Adrenal gland (tissue), 19 donors: ENCODE measurements at places on chromosomes 1 and 21.

GRCh38 chr1:160258177-160258798 lies 4.1 kb downstream of the DCAF8 start:
- no peaks in the 10 kb centered on the region for H3K36me3 ChIP-seq
- no peak for DNase-seq
- no peak overlapping the region for H3K4me3 ChIP-seq
- H3K27me3 ChIP-seq = no peaks in the 10 kb centered on the region

- H3K27ac ChIP-seq = no peak overlapping the region
- H3K4me1 ChIP-seq = no peaks in the 10 kb centered on the region
- H3K36me3 ChIP-seq = no peaks in the 10 kb centered on the region
- no peak for DNase-seq
These were observed 217.6 kb downstream of the POTED start for GRCh38 chr21:13827201-13827600.

DNA sequence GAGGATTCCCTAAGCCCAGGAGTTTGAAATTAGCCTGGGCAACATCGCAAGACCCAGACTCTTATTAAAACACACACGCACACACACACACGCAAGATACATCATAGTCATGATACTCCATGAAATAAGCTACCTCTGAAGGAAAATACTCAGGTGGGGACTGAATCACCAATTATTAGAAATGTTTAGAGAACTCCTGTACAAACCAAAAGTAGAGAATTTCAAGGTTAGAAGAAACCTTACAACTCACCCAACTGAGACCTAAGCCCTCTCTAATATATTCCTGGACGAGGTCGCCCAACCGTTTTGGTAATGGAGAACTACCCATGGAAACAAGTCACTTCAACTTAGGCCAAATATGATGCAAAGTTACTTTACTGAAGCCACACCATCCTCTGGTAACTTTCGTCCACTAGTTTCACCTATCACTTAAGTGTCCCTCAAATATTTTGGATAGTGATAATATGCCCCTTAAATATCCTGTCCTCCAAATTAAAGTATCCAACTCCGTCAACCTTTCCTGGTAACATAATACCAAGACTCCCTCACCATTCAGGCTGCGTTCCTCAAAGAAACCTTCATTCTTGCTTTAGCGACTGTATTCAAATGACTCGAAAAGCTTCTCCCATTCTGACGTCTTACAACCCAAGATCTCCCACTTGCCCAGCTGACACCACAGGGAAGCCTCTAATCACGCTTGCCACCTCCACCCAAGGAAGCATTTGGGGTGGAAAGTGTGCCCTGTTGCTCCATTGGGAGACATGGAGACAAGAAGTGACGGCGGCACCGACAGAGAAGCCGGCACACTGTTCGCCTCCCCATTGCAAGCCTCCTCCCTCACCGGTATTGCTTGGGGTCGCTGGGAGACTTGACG lies 856 bp downstream of the NRDC start:
- DNase-seq = peak; percentile 67
- no peaks in the 10 kb centered on the region for H3K27me3 ChIP-seq
- peak overlapping the region; percentile 98 for H3K27ac ChIP-seq
- H3K4me1 ChIP-seq = peaks cover 18% of the 10 kb centered on the region

- peak; percentile 37 for DNase-seq
- H3K4me1 ChIP-seq = peaks cover 26% of the 10 kb centered on the region
- H3K4me3 ChIP-seq = peak overlapping the region; percentile 60
- peak overlapping the region; percentile 48 for H3K27ac ChIP-seq
- no peaks in the 10 kb centered on the region for H3K27me3 ChIP-seq
These were observed 889 bp upstream of the CCNL2 start for GRCh38 chr1:1399872-1400575.

- DNase-seq = no peak
- no peaks in the 10 kb centered on the region for H3K36me3 ChIP-seq
- no peak overlapping the region for H3K27ac ChIP-seq
- H3K4me3 ChIP-seq = no peak overlapping the region
- H3K27me3 ChIP-seq = no peaks in the 10 kb centered on the region
These were observed 75.5 kb downstream of the VPS13D start for GRCh38 chr1:12305377-12305776.

GRCh38 chr1:214700437-214700836 lies 97.4 kb downstream of the CENPF start:
- H3K4me3 ChIP-seq = no peak overlapping the region
- DNase-seq = no peak
- no peaks in the 10 kb centered on the region for H3K36me3 ChIP-seq
- no peak overlapping the region for H3K27ac ChIP-seq
- no peaks in the 10 kb centered on the region for H3K27me3 ChIP-seq

DNA sequence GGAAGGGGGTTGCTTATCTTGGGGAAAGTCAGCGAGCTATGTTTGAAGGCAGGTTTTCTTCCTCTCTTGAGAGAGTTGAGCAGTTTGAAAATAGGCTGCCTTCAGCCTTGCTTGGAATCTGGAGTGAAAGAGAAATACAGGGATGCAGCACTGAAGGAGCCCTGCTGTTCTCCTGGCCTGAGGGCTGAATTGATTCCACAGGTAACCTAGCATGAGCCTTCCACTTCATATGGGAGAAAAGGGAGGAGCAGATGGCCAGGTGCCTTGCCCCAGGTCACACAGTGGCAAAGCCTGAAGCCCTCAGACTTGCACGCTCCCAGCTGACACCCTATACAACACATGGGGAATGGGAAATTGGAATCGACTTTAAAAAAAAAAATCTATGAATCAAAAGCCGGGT lies 88.0 kb upstream of the WLS start:
- DNase-seq = no peak

GRCh38 chr1:169890761-169891538 lies 2.7 kb downstream of the SCYL3 start:
- H3K27ac ChIP-seq = no peak overlapping the region
- no peak for DNase-seq
- H3K4me3 ChIP-seq = no peak overlapping the region

DNA sequence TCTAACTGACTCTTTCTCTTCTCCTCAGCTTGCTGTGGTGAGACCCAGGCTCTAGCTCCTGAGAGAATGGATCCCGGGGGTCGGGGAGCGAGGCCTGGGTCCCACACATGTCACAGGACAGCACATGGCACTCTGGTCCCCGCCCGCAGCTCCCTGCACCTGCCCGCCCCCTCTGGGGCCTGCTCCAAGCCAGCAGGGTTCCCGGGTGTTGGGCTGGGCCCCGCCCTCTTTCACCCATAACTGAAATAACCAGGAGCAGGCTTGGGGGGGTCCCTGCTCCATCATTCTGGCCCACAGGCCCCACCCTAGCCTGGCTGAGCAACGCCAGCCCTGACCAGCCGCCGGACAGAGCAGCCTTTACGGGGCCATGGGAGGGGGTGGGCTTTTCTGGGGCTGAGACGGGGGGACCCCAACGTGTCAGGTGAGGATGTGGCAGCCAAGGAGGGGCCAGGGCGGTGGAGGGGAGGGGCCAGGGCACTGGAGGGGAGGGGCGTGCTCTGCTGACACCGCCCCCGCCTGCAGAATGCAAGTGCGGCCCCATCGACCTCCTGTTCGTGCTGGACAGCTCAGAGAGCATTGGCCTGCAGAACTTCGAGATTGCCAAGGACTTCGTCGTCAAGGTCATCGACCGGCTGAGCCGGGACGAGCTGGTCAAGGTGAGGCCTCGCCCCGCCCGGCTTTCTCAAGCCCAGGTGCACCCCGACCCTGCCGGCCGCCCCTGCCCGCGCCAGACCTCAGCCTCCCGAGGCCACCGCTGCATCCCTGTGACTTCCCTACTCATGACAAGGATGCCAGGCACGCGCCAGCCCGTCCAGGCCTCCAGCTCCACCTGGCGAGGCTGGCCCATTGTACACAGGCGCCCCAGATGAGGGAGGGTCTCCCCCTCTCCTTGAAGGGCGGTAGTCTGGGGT lies 19.4 kb downstream of the COL6A1 start:
- H3K4me3 ChIP-seq = no peak overlapping the region
- no peaks in the 10 kb centered on the region for H3K36me3 ChIP-seq
- H3K27me3 ChIP-seq = no peaks in the 10 kb centered on the region
- no peaks in the 10 kb centered on the region for H3K4me1 ChIP-seq
- peak; percentile 42 for DNase-seq

DNA sequence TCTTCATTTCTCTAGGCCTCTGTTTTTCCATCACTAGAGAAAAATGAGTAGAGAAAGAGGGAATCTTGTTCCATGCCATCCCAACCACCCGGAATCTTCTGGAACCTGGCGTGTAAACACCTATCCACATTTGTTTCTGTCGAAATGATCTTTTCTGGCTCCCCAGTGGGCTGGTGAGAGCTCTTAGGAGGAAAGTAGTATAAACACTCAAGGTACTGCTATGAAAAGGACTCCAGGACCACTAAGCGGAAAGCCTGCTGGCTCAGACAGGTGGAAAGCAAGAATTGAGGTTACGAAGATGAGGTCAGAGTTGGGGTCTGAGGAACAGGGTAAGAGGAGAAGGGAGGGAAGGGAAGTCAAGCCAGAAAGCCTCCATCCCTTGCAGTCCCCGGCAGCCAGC lies 90.8 kb downstream of the PLXNA2 start:
- H3K27ac ChIP-seq = no peak overlapping the region
- H3K36me3 ChIP-seq = no peaks in the 10 kb centered on the region
- no peaks in the 10 kb centered on the region for H3K27me3 ChIP-seq
- no peak overlapping the region for H3K4me3 ChIP-seq

GRCh38 chr1:186152620-186153239 lies 222.3 kb downstream of the TPR start:
- no peaks in the 10 kb centered on the region for H3K27me3 ChIP-seq
- no peak for DNase-seq
- H3K4me3 ChIP-seq = no peak overlapping the region
- H3K27ac ChIP-seq = no peak overlapping the region

GRCh38 chr1:48019714-48020315 lies 22.6 kb upstream of the TRABD2B start:
- no peaks in the 10 kb centered on the region for H3K27me3 ChIP-seq
- H3K4me1 ChIP-seq = no peaks in the 10 kb centered on the region
- no peak for DNase-seq
- no peaks in the 10 kb centered on the region for H3K36me3 ChIP-seq
- no peak overlapping the region for H3K4me3 ChIP-seq

- no peaks in the 10 kb centered on the region for H3K4me1 ChIP-seq
- no peak overlapping the region for H3K27ac ChIP-seq
- no peaks in the 10 kb centered on the region for H3K36me3 ChIP-seq
- H3K4me3 ChIP-seq = no peak overlapping the region
- H3K27me3 ChIP-seq = no peaks in the 10 kb centered on the region
These were observed 10.8 kb upstream of the MYOC start for GRCh38 chr1:171663036-171663853.

DNA sequence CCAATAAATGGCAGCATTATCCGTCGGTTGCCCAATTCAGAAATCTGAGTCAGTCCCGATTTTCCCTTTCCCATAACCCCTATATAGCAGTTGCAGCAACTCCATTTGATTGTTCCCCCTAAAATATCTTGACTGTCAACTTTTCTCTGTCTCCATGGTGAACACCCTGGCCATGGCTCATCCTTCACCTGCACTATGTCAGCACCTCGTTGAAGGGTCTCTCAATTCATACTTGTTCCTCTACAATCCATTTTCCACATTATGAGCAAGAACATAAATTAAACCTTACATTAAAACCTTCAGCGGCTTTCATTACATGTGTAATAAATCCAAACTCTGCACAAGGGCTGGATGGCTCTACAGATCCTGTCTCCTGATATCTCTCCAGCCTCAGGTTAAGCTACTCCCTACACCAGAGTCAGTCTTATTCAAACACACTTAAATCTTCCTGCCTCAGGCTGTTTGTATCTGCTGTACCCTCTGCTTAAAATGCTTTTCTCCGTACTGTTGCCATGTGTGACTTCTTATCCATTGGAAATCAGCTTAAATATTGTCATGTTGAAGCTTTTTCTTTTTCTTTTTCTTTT lies 87.3 kb downstream of the BACH1 start:
- H3K4me3 ChIP-seq = no peak overlapping the region
- no peak for DNase-seq
- no peaks in the 10 kb centered on the region for H3K4me1 ChIP-seq
- H3K36me3 ChIP-seq = no peaks in the 10 kb centered on the region
- no peaks in the 10 kb centered on the region for H3K27me3 ChIP-seq
- H3K27ac ChIP-seq = no peak overlapping the region

GRCh38 chr1:227786673-227787512 lies 28.6 kb upstream of the PRSS38 start:
- peak; percentile 45 for DNase-seq
- H3K27ac ChIP-seq = no peak overlapping the region
- no peaks in the 10 kb centered on the region for H3K36me3 ChIP-seq

- peaks cover 41% of the 10 kb centered on the region for H3K4me1 ChIP-seq
- no peaks in the 10 kb centered on the region for H3K36me3 ChIP-seq
- H3K4me3 ChIP-seq = no peak overlapping the region
- DNase-seq = peak; percentile 73
These were observed 42.5 kb downstream of the CNST start for GRCh38 chr1:246608616-246609376.

DNA sequence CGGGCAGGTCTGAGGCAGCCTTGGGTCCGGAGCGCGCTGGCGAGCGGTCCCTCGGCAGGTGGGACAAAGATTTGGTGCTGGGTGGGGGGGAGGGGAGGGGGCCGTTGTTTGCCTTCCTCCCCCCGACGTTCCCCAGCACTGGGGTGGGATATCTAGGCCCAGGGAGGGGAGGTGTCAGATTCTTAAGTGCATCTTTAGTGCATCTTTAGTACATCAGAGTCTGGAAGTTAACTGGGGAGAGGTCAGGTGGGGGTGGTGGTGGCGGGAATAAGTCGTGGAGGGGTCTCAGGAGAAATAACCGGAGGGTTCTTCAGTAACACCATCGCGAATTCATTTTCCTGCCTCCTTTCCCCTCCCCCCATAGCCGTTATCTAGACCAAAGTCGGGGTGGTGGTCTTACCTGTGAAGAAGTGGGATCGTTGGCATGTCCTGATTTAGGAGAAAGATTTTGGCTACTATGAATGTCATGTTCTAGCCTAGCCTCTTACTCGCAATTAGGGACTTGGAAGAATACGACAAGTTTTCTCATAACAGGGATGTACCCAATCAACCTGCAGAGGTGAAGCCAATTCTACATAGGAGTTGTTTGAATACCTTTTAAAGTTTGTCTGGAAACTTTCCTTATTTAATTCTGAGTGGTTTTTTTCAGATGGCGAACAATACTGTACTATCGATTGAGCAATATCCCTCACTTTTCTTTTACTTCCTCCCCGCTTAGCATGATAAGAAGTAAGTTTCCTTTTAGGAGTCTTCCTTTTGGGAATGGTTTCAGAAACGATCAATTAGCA lies 886 bp downstream of the ZMYM4 start:
- DNase-seq = no peak
- H3K27ac ChIP-seq = peak overlapping the region; percentile 84
- peaks cover 12% of the 10 kb centered on the region for H3K4me1 ChIP-seq
- no peaks in the 10 kb centered on the region for H3K27me3 ChIP-seq

DNA sequence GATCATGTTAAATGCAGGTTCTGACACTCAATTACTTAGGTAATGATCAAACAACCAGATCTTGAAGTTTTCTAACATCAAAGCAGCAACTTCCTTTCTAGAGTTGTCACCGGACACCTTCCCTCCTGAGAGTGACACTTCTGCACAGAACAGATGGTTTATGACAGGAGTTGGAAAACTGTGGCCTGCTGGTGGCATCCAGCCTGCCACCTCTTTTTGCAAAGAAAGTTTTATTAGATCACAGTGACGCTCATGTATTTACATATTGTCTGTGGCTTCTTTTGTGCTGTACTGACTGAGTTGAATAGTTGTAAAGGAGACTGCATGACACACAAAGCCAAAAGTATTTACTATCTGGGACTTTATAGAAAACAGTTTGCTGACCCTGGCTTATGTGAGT lies 28.3 kb downstream of the DDR2 start:
- H3K27me3 ChIP-seq = no peaks in the 10 kb centered on the region
- no peak for DNase-seq
- peaks cover 15% of the 10 kb centered on the region for H3K4me1 ChIP-seq
- no peaks in the 10 kb centered on the region for H3K36me3 ChIP-seq

GRCh38 chr1:225808136-225808535 lies 1.8 kb upstream of the EPHX1 start:
- no peaks in the 10 kb centered on the region for H3K36me3 ChIP-seq
- no peaks in the 10 kb centered on the region for H3K27me3 ChIP-seq
- no peak overlapping the region for H3K4me3 ChIP-seq
